NCI-H146 (cell line): ENCODE measurements at places on chromosomes 6 and 20.

- DNase-seq, result peak; percentile 98
Measured at GRCh38 chr6:13011612-13012146, 295.1 kb downstream of the PHACTR1 start.

DNA sequence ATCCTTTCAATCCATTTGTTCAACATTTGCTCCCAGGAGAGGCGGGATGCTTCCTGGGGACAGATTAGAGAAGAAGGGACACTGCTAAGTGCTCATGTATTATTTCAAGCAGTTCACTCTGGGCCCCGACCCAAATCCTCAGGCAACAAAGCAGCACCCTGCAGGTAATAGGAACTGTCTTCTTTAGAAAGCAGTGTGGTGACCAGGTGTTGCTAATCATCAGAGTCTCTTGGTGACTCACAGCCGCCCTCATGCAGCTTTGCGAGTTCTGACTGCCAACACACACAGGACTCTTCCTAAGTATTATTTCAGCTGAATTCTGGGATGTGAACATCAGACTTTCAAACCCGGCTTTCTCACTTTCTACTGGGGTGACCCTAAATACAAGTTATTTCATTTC, 356.4 kb downstream of the PRKN start:
- peak; percentile 85 for DNase-seq

- DNase-seq, result no peak
Measured at GRCh38 chr6:35602133-35602946, 86.4 kb downstream of the FKBP5 start.

GRCh38 chr6:109458774-109459531, 3.4 kb upstream of the MICAL1 start:
- DNase-seq, result peak; percentile 78

DNA sequence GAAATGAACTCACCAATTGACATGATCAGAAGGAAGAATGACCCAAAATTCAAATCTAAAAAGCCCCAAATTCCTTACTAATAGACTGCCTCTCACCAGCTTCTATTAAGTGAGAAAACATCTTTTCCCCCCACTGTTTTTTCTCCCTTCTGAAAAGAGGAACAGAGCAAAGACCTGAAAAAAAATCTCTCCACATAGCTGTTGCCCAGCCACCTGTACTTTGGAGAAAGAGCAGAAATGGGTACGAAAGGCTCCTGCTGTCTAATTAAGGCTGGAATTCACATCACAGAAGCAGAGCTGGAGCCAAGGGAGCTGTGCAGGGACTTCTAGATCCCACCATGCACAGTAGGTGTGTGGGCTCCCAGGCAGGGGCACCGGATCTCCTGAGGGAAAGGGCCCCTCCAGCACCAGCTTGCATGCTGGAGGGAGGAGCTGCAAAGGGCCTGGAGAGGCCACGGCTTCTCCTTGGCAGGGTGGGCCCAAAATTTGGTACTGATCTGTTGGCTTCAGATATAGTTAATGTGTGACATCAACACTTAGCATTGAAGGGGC, 73.2 kb upstream of the DUSP22 start:
- DNase-seq, result no peak

- no peak for DNase-seq
Measured at GRCh38 chr6:125932451-125932795, 24.1 kb upstream of the HINT3 start.

- no peak for DNase-seq
Measured at GRCh38 chr6:166617359-166617758, 9.7 kb downstream of the RPS6KA2 start.

DNA sequence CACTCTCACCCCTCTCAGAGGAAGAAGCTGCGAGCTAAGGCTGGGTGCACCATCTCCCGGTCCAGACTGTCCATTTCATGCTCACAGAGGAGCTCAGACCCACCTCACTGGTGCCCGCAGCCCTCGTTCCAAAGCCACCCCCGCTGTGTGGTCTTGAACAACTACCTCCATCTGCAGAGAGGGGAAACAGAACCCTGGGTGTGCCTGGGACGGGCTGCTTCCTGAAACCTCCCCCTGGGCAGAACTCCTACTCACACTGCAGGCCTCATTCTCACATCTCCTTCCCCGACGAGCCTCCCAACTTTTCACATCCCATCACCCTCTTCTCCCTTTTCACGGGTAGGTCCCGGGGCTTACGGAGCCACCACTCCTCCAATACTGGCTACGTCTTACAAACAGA, 18.1 kb downstream of the PMEPA1 start:
- no peak for DNase-seq

- DNase-seq, result no peak
Measured at GRCh38 chr6:20740727-20741126, 206.5 kb downstream of the CDKAL1 start.

GRCh38 chr6:46490425-46491200, 636 bp downstream of the RCAN2 start:
- DNase-seq, result no peak

DNA sequence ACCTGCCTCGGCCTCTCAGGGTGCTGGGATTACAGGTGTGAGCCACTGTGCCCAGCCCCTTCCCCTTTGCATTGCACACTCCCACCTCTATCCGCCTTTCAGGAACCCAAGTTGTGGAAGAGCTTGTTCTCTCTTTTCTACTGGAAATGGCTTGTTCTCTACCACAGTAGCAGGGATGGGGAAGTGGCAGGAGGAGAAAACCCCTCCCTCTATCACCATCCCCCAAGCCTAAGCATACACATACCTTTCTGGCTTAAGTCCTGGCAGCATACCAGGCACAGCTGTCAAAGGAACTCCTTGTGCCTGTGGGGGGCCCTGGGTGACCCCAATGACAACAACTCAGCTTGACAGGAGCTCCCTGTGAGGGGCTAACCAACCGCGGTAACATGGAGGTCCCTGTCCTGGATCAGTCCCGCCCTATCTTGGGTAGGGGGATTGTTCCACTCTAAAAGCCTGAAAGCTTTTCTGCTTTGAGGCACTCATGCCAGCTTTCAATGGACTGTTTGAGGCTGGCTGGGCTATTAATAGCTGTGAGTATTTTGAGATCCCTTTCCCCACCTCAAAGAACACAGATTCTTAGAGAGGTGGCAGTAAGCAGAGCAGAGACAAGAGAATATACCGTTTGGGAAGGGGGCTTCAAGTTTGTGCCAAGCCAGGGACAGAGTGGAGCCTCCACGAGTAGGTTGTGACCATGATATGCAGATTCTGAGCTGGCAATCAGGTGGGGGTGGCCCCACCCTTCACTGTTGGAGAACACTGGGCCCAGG, 2.3 kb downstream of the KLHDC3 start:
- DNase-seq, result no peak

GRCh38 chr20:31607640-31608250, 2.7 kb downstream of the ID1 start:
- DNase-seq, result no peak

DNA sequence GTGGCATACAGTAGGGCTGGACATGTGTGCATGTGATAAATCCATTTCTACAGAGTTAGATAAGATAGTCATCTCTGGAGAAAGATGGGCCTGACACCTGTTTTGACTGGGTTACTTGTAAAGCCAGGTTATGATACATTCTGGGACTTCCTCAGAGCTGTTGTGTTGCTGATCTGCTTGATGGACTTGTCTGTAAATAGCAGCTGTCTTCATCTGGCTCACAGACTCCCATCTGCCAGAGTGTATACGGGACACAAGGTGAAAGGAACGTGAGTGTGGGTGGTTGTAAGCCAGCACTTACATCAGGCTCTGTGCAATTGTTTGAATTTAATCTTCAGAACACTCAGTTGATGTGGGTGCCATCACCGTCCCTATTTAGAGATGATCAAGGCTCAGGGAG, 49.8 kb downstream of the ZDHHC14 start:
- DNase-seq, result no peak

GRCh38 chr20:8851446-8851845, 217.4 kb upstream of the PLCB4 start:
- DNase-seq, result no peak

- DNase-seq, result no peak
Measured at GRCh38 chr6:168457653-168457934, 16.6 kb downstream of the SMOC2 start.

GRCh38 chr20:19880256-19881079, 122.4 kb downstream of the RIN2 start:
- DNase-seq, result no peak

DNA sequence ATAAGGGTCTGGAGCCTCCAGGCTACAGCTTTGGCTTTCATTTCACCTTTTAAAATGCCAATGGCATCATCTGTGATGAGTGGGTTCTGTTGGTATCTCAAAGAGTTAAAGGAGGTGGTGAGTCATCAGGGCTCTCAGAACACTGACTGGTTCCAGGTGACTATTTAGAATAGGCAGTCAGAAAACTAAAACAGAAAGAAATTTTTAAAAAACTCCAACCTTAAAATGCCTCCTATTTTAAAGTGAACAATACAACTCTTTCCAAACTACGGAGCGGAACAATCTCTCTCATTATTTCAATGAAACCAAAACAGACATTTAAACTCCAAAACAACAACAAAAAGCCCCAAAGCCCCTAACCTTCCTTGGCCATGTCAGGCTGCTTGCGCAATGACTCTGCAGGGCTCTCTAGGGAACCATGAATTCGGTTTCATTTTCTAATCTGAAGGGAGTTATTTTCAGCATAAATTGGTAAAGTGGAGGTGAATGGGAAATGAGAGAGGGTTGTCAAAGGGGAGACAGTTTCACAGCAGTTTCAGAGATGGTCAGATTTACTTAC, 194.9 kb downstream of the KIF6 start:
- DNase-seq, result no peak

- DNase-seq, result no peak
Measured at GRCh38 chr6:134169871-134170486, 117.6 kb upstream of the SLC2A12 start.

DNA sequence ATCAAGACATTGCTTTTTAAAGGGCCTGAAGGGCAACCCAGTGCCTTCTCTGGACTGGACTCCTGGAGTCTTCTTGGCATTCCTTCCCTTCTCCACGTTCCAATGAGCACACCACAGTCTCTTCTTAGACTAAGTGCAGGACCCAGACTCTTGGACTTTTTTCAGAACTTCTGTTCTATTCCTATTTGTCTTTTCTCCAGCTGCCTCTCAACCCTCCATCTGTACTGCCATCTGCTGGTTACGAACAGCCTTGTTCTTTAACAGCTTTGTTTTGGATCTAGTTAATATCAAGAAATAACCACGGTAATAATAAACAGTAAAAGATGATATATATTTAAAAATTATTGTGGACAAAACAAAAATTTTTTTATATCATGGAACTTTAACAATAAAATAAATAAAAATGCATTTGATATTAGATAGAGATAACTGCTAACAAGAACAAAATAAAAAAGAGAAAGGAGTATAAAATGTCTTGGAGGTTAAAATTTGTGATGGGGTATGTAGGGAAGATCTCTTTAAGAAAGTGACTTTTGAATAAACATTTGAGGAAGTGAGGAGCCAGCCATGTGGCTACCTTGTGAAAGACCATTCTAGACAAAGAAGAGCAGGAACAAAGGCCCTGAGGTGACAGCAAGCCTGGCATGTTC, 105.1 kb upstream of the HCRTR2 start:
- DNase-seq, result peak; percentile 2

GRCh38 chr6:129069006-129069405, 186.1 kb downstream of the LAMA2 start:
- DNase-seq, result no peak

DNA sequence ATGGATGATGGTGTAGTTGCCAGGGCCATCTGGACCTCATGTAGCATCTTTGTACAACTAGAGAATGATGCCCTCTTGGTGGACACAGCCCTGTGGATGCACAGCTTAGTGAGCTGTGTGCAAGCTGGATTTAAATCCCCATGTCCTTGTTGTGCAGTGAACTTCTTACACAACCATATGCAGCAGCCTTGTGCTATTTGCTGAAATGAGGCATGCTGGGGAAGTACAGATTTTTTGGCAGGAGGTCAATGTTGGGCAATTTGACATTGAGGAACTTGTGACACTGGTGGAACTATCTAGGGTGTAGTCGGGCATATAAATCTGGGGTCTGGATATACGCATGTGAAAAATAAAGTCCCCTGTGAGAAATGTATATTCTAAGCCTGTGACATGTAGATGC, 5.8 kb upstream of the CDC5L start:
- no peak for DNase-seq

GRCh38 chr6:116027801-116028200, 32.9 kb downstream of the FRK start:
- no peak for DNase-seq

- DNase-seq, result no peak
Measured at GRCh38 chr6:11618533-11618932, 81.0 kb downstream of the TMEM170B start.

DNA sequence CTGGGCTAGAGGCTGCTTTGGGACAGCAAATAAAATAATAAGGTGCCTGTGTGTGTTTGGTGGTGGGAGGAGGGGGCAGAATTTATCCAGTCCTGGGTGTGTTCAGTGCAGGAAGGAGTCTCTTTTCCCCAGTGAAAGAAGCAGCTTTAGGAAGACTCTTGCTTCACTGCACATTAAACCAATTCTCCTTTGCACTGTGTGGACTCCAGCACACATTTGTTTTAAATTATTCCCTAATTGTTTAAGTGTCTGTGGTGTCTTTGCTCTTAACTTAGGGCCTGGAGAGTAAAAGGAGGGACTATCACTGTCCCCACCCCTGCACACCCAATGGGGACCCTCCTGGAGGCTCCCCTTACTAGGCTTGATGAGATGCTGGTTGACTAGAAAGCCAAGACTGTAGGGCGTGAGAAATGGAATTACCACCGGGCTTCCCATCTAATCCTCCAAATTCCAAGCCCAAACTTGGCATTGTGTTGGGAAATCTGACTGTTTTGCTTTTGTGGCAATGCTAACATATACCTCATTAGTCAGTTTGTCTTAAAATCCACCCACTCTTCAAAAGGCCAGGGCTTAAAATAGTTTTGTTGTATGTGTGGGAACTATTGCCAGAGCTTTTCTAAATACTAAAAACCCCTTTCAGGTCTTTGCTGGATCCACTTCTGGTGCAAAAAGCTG, 13.5 kb upstream of the DAAM2 start:
- DNase-seq, result no peak

- DNase-seq, result peak; percentile 42
Measured at GRCh38 chr20:3563548-3564177, 92.8 kb downstream of the ATRN start.

GRCh38 chr6:148296771-148297170, 45.9 kb upstream of the SASH1 start:
- no peak for DNase-seq

DNA sequence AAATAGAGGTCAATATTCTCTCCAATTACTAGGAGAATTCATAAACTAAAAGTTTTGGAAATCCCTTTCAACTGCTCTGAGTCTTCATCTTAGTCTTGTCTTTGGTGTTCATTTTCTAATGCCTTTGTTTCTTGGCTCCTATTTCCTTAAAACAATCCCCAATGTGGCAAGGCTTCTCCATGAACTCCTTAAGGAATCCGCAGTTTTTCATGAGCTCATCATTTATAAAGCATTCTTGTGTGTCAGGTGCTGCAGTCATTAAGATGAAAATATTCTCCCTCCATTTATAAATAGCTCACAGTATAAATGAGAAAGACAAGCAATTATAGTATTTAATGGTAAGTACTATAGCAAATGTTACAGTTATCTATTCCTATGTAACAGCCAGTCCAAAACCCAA, 4.6 kb downstream of the SPTLC3 start:
- DNase-seq, result no peak

DNA sequence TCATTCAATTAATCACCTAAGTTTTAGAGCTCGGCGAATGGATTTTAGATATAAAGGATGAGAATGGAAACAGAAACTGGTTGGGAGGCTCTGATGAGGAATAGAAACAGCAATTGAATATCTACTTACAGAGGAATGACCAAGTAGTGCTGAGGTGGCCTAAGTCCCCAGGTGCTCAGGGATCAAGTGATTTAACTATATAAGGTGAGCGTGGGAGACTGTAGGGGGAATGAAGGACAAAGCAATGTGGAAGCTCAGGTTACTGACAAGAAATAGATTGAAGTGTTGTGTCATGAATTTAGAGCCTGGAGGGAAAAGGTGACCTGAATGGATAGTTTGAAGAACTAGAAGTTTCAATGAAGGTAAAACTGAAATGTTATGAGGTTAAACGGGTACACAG, 495.4 kb upstream of the SOX4 start:
- no peak for DNase-seq
